ENCODE measurements at places on chromosomes 4 and X.

- no peak for DNase-seq
Measured at GRCh38 chrX:50747471-50747900, 66.5 kb downstream of the SHROOM4 start.

DNA sequence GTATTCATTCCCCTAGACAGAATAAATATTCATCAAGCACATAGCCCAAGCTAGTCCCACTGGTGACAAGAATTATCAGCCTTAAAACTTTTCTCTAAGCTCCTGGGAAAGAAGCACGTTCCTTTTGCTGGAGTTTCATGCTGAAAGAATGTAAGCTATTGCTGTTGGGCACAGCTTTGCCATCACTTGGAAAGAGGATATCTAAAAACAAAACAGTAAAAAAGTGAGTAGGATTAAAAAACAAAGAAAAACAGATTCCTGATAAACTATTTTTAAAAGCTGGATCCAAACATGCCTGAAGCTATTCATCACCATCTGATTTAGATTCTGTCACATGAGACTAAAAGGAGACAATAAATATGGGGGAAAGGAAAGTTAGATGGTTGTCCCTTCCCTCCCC lies 176.8 kb downstream of the SCFD2 start:
- peak; percentile 26 for DNase-seq

DNA sequence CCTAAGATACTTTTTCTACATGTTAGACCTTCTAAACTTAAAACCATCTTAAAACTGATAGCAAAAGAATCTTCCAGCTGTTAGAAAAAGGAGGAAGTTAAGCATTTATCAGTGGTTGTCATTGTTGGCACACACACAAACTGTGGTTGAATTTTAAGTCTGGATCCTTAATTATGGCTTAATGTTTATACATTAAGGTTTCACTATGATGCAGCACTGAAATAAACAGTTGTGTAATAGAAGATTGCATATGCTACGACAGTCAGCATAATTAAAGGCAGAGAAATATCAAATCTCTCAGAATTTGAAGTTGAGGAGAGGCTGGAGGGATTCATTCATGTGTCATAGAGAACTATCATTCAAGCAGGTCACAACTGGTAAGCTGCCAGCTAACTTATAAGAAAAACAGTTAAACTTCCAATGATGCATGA lies 32.3 kb downstream of the ADGRA3 start:
- peak; percentile 70 for DNase-seq

DNA sequence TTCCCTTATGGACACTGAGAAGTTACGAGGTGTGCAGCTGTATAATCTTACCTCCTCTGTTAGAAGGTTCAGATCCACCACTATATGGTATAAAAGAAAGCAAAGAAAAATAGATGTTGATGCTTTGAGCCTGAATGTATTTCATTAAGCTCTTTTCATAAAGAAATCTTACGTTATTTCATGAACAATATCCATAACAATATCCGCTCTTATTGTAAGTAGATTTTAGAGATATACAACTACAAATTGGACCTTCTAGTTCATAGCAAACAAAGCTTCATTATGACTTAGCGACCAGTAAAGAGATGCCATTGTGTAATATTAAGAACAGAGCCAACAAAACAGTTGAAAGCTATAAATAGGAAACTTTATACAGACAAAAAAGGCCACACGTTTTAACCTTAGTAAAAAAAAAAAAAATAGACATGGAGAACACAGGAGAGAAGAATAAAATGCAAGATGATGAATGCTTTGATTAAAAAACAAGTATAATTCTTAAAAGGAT lies 203.6 kb downstream of the PDGFC start:
- no peak for DNase-seq

- DNase-seq: no peak
Measured at GRCh38 chrX:34848281-34848680, 94.3 kb upstream of the FAM47B start.

- DNase-seq: no peak
Measured at GRCh38 chrX:50180073-50180940, 20.5 kb downstream of the AKAP4 start.

DNA sequence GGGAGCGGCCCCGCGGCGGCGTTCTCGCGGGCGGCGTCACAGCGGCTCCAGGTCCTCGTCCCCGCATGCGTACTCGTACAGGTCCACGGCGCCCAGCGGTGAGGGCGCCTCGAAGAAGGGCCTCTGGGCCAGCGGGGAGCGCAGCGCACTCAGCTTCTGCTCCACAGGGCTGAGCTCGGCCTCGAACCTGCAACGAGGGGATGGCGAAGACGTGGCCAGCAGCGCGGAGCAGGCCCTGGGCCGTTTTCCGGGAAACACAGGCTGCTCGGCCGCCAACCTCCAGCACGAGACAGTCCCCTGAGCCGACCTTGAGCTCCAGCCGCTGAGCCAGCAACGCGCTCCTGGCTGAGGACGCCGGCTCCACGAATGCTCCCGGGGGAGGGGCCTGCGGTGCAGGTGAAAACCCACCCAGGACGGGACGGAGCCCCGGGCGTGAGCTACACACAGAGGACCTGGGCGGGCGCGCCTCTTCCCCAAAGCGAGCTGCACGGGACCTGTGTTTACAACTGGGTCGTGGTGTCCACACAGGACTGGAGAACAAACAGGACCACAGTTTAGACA lies 15.8 kb upstream of the GTPBP6 start:
- DNase-seq: no peak

- no peak for DNase-seq
Measured at GRCh38 chr4:62235911-62236310, 1035.8 kb downstream of the ADGRL3 start.

- DNase-seq: no peak
Measured at GRCh38 chrX:45801554-45801953, 600.9 kb upstream of the DIPK2B start.

Measured in AG04450 (cell line).